EL (cell line): ENCODE measurements at places on chromosomes 11 and 22.

DNA sequence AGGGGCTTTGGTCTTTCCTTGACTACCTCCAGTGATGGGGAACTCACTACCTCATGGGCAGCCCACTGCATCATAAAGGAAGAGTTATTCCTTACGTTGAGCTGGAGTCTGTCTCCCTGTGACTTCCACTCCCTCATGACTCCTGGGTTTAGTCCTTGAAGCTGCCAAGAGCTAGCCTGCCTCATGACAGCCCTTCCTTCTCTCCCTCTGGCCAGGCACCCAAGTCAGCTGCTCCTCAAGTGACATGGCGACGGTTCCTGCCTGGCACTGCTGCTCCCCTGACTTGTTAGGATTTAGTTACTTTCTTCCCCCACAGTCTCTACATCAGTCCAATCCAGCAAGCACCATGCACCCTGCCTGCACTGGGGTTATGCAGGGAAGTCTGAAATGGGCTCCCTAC is 196.1 kb upstream of the TBCEL start:
- no peak for DNase-seq

DNA sequence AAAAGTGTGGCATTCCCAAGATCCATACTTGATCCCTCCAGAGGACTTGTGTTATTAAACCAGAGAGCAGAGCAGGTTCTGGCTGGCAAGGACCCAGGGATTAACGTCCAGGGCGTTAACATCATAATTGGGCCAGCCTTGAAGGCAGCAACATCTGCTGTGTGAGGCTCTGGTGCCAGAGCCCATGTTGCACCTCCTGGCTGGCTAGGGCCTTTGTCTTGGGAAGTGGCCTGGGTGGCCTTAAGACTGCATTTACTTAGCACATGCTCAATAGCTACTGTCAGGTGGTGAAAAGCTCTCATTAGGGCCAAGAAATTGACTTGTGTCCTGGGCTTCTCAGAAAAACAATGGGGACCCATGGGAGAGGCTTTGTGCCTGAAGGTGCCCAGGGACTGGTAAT is 66.6 kb downstream of the CACNG2 start:
- DNase-seq, result no peak

DNA sequence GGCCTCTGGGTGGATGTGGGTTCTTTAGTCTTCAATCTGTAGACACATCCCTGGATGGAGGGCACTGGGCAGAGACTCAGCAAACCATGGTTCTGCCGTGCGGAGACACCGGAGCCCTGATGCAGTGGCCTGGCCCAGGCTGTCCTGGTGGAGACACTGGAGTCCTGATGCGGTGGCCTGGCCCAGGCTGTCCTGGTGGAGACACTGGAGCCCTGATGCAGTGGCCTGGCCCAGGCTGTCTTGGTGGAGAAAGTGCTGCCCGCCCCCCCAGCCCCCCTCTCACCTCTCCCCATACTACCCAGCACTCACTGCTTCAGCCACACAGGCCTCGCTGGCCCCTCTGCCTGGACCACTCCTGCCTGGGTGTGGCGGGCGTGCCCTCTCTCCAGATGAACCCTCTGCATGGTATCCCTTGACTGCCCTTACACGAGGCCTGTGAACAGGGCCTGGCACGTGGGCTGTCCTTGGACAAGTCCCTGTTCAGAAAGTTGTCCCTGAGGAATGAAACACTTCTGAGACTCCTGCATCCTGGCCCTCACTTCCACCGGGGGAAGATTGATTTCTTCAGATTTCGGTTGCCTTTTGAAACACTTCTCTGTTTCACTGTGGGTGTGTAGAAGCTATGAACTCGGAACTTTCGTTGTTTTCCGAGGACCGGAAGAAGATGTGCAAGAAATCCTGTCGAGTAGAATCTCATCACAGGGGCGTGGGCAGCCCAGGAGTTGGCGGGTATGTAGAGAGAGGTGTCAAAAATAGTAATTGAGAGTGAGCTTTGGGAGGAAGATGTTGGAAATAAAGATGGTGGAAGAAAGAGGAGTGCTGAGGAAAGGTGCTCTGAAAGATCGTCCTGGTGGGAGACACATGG is 26.2 kb downstream of the IGHMBP2 start:
- no peak for DNase-seq

GRCh38 chr11:87597725-87598124 is 560.0 kb downstream of the TMEM135 start:
- no peak for DNase-seq

DNA sequence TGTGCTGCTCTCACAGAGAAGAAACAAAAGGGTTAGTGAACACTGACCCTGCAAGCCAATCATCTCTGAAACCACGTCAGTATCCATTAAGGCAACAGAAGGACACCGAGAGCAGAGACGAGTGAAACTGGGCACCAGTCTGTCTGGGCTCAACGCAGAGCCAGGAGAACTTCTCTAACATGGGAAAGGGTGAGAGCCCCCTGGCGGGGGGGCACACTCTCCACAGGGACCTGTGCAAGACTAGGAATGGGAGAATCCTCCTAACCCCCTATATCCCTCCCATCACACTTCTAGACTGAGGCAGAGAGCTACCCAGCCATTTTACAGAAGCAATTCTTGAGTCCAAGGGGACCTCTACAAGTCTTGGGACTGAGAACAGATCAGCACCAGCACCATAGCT is 285.8 kb downstream of the SOX6 start:
- DNase-seq, result no peak

- peak; percentile 12 for DNase-seq
Observed at GRCh38 chr11:13114566-13115379, 105.7 kb downstream of the RASSF10 start.

DNA sequence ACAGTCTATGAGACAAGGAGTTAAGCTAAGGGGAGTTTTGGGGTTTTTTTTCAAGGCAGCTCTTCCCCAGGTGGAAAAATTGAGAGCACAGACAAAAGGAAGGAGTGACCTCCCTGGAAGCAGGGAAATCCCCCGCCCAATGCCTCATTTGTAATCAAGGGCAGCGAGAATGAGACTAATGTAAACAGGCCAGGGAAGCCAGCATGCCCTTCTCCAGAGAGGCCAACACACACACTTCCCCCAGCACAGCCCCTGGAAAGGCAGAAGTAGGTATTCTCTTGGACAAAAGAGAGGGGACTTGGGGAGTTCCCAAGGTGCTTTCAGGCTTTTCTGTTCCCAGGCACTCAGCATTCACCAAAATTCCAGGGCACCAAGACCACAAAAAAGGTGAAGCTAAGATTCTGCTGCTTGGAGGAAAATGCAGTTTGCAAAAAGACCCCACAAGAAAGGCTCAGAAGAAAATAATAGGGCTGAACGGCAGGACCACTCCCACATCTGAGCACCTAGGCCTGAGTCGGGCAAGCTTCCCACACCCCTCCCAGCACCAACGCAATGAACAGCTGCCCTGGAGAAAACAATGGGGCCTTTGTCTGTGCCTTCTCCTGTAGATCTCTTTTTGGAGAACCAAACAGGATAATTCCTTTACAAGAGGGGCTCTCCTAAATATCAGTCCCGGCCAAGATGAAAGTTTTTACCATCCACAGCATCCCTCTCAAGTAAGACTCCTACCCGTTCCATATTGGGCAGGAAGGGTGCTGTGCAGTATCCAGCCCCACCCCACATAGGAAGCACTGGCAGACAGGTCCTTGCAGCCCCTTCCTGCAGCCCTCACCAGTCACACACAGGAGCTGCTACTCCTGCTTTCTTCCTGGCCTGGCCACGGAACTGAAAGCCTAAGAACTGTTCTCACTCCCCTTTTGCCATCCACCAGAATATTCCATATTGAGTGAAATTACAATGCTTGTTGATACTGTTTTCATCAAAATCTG is 70.7 kb upstream of the AKIP1 start:
- peak; percentile 26 for DNase-seq

- DNase-seq, result no peak
Observed at GRCh38 chr11:43503417-43503816, 144.7 kb downstream of the TTC17 start.

GRCh38 chr11:65066315-65066714 is 8.0 kb upstream of the NAALADL1 start:
- no peak for DNase-seq

- DNase-seq, result peak; percentile 64
Observed at GRCh38 chr11:128525411-128526243, 61.7 kb downstream of the ETS1 start.

DNA sequence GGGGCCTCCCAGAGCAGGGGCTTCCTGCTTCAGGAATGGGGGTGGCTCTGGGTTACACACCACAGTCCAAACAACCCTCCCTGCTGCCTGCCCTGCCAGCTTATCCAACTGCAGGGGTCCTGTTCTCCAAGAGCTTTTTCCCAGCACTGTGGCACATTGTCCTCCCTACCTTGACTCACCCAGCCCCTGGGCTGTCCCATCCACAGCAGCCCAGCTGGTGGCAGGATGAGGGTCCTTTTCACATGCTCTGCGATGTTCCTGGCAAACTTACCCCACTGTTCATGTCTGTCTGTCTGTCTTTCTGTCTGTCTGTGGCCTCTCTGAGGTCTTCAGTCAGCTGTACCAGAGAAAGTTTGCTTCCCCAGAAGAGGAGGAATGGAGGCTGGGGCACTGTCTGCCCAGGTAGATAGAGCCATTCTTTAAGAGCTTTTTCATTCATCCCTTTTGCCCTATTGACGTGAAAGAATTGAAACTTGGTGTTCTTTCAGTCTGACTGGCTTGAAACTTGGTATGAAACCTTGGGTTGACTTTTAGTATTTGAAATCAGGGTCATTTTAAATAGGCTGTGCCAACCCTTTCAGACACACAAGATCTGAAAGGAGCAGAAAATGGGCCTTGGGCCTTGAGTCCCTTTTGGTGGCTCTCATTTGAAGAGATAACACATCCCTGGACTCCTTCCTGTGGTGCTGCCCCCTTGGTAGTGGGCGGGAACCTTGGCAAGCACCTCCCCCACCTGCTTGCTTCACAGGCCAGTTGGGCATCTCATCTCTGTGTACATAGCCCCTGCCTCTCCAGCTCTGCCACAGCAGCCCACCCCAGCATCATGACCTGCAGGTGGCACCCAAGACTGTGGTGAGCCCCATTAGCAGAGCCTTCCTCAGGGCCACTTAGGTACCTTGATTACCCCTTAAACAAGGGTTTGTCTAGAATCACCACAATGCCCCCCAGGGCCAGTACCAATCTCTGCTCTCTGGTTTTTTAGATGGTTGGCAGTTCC is 74.6 kb upstream of the SUSD2 start:
- no peak for DNase-seq

GRCh38 chr11:129210831-129211181 is 18.7 kb upstream of the ARHGAP32 start:
- no peak for DNase-seq

GRCh38 chr11:47187723-47188122 is 1.5 kb upstream of the PACSIN3 start:
- no peak for DNase-seq
